ENCODE measurements at places on chromosomes 1 and 21.

DNA sequence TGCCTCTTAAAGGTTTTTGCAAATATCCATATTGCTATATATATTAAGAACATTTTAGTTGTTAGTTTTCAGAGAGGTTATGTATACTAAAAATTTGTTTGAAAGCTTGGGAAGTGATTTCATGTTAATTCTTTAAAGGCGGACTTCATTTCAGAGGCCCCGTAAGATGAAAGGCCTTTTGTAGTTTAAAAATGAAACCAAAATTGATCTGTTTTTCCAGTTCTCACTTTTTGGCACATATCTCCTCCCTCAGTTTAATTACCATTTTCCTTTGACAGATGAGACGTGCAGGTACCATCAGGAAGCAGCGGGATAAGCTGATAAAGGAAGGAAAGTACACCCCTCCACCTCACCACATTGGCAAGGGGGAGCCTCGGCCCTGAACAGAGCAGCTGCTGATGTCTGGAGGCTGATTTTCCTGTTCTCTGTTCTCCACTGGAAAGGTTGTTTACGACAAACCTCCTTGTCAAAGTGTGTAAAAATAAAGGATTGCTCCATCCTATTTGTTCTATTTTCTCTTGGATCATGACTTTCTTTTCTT lies 8.0 kb downstream of the NDUFS5 start:
- DNase-seq: no peak

- DNase-seq: no peak
These were observed 28.1 kb upstream of the IL10 start for GRCh38 chr1:206800411-206800810.

DNA sequence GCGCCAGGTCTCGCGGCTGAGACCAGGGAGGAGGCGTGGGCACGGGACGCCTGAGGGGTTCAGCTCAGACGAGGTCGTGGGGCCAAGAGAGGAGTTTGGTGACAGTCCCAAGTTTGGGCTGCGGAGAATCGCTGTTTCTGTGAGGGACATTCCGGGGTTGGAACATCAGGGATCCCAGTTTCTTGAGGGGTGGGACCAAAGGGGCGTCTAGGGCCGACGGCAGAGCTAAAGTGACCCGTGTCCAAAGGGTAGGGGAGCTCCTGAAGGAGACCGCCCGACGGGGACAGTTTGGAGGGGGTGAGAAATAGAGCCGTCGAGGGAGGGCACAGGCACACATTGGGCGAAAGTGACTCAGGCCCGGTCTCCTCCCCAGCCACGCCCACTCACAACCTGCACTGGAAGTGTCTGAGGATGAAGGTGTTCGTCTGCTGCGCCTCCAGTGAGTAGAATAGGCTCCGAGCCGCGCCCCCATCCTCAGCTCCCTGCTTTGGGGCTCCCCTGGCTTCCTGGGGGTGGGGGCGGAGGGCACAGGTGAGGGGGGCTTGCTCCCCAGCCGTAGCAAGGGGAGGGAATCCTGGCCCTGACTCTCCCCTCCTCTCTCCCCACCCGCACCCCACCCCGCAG lies 7.0 kb downstream of the EFNA3 start:
- peak; percentile 63 for DNase-seq

- no peak for DNase-seq
These were observed 26.2 kb downstream of the EXTL2 start for GRCh38 chr1:100868364-100868995.

GRCh38 chr1:153610334-153610733 lies 2.6 kb downstream of the S100A16 start:
- DNase-seq: no peak

DNA sequence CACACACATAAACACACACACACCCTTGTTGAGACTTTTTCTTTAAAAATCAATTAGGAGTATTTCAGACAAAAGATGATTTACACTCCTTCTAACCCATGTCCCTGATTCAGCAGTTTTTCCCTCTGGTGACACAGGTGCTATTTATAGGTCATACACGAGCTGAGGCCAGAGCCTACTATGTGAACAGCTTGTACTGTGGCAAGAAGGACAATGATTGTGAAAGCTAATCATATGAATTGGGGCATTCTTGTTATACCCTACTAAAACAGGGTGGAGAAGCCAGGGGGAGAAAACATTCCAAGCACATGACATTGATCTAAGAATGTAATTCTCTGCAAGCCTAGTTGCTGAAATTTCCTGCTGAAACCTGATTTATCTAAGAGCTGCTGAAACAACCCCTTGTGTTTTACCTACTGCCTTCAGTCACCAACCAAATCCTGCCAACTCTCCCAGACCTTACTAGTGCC lies 60.3 kb downstream of the XCL1 start:
- no peak for DNase-seq

- DNase-seq: no peak
These were observed 318.1 kb downstream of the CAMTA1 start for GRCh38 chr1:7103361-7103782.

- DNase-seq: no peak
These were observed 183.0 kb downstream of the APP start for GRCh38 chr21:25987531-25987930.

GRCh38 chr1:226510453-226510852 lies 38.1 kb upstream of the STUM start:
- peak; percentile 18 for DNase-seq

DNA sequence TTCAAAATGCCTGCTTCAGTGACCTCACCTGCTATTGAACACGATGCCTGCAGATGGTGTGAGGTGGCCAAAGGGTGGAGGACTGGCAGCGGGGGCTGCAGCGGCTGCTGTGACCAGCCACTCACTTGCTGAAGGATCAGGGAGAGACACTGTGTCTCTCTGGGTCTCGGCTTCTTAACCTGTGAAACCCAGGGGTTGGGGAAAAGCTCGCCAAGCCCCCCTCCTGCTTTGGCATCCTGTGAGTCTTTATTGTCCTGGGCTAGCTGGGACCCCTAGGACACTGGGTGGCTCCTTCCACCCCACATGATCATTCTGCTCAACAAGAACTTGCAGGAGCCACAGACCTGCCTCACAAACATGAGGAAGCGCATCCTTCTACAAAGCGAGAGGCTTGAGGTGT lies 112.8 kb downstream of the SIM2 start:
- no peak for DNase-seq

GRCh38 chr21:23217597-23217996 lies 2219.4 kb downstream of the NCAM2 start:
- DNase-seq: no peak

DNA sequence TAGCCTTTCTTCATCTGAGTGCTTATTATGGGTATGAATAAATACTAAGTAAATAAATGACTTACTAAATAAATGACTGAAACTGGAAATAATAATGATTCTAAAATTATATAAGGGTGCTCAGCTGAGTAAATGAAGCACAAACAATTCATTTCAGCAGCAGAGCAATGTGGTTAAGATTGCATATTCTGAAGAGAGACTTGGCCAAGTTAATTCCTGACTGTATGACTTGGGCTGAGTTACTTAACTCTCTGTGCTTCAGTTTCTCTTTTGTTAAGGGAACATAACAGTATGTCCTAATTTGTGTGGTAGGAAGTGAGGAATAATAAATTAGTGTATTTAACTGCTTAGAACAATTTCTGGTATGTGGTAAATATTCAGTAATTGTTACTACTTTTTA lies 19.1 kb downstream of the AGL start:
- DNase-seq: no peak

DNA sequence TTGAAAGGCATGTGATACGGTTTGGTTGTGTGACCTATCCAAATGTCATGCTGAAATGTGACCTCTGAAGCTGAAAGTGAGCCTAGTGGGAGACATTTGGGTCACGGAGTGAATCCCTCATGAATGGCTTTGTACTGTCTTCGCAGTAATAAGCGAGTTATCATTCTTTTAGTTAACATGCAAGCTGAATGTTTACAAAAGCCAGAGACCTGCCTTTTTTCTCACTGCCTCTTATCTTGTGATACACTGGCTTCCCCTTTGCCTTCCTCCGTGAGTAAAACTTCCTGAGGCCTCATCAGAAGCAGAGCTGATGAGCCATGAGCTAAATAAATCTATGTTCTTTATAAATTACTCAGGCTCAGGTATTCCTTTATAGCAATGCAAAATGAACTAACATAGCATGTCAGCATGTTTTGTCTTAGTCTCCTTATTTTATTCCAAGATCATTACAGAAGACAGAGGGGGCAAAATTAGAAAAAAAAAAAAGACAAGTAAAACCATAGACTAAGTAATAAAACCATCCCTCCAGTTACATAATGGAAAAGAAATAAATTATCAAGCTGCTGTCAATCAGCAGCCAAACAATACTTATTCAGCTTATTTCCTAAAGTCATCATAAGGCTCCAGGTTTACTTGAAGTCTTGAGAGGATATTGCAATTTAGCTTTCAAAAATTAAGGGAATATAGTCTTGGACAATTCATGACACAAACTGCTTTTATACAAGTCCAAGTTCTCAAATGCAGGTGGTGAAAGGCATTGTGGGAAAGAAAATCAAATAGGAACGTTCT lies 12.1 kb downstream of the RGS18 start:
- no peak for DNase-seq

GRCh38 chr1:169271098-169271497 lies 96.5 kb downstream of the NME7 start:
- DNase-seq: no peak

GRCh38 chr1:3923378-3924185 lies 23.5 kb upstream of the C1orf174 start:
- DNase-seq: peak; percentile 59

- DNase-seq: no peak
These were observed 54.1 kb downstream of the RUNX1 start for GRCh38 chr21:34994766-34995631.

GRCh38 chr1:104353580-104353979 lies 603.9 kb downstream of the AMY1C start:
- DNase-seq: no peak

DNA sequence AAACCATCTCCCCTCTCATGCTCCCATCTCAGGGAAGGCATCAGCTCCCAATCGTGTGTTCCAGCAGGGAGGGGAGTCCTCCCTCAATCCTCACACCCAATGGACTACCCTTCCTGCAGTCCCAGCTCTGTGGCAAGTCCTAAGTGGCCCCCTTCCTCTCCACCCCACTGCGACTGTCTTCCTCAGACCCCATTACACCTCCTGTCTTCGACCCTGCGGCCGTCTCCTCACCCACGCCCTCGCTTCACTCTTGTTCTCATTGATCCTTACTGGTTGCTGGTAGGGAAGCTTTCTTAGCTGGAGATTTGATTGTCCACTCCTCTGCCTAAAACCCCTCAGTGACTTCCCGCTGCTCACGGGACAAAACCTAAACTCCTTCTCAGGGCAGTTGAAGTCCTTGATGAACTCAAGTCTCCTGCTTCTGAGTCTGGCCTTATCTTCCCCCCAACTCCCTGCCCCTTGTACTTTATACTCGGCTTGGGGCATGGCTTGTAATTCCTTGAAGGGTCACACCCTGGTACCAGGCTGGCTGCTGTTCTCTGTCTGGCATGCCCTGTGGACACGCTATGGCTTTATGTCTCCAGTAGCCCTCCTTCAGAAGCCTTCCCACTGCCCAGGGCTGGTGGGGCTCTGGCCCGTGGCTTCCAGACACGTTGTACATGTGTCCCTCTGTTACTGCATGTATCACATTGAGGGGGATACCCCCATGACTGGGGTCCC lies 2.3 kb upstream of the EPS8L3 start:
- DNase-seq: no peak

- no peak for DNase-seq
These were observed 385.1 kb downstream of the LMX1A start for GRCh38 chr1:164971391-164971790.

DNA sequence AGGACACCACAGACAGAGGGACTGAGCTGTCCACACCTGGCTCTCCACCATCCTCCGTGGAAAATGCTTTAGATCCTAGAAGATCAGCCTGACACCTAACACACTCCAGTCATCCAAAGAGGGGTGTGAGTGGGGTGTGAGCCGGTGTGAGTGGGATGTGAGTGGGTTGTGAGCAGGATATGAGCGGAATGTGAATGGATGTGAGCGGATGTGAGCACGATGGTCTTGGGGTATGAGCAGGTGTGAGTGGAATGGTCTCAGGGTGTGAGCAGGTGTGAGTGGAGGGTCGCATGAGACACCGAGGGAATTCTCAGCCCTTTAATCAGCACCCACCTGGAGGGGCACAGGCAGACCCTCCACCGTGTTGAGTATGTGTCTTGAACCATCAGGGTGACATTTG lies 851 bp downstream of the TCP10L start:
- DNase-seq: no peak

DNA sequence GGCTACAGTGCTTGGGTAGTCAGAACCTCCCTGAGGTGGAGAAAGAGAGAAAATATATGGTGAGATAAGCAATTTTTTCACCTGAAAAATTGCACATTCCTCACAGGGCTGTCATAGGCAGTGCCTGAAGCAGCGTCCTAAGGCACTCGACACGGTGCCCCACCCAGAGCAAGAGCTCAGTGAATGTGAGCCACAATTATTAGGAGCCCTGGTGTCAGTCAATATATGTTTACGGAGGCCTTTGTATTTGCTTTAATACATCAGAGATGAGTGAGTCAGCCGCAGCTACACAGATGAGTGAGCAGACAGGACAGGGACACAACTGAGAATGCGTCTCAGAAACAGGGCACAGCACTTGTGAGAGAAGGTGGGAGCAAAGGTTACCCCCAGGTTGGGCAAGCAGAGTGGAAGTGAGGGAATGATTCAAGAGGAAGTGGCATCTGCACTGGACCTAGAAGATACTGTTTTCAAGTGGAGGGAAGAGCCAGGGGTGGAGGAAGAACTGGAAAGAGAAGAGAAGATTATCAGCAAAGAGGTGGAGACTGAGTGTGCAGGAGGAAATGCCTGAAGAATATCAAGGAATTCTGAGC lies 5.2 kb upstream of the PIGC start:
- no peak for DNase-seq

GRCh38 chr1:115908565-115909274 lies 67.6 kb upstream of the SLC22A15 start:
- no peak for DNase-seq

DNA sequence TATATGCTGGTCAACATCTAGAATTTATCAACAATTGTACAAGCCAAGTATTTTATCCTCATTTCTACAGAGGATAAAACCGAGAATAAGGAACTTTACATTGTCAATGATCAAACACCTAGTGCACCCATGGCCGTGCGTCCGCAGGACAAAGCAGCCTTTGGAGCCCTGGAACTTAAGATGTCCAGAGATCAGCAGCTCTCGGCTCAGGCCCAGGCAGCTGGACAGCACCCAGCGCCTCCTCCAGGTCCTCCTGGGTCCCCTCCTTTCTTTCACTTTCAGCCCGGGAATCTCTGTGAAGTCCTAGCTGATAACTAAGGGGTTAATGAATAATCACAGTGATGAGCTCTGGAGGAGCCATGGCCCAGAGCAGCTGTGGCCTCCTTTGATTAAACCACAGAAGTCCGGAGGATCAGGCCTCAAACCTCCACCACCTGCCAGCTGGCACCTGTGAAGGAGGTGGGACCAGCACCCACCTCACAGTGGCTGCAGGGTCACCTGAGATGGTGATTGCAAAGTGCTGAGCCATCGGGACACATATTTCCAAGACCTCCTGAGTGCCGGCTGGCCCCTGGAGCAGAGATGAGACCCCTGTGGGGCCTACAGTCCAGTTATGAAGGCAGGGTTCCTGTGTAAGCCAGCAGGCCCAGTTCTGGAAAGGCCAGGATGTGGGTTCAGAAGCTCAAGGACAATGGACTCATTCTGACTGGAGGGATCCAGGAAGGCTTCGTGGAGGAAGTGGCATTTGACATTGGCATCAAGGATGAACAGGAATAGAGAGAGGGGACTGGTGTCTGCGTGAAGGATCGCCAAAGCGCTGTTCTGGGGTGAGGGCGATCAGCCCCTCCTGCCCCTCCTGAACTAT lies 11.6 kb upstream of the SAMD11 start:
- DNase-seq: no peak
